ENCODE measurements at places on chromosomes 11 and 22. TPM values are rescaled to one million over a fixed set of nuclear protein-coding genes. Genes with fewer than 3 reads are reported as not detected.

Gene SNX32
- total RNA-seq: 1.6 TPM

Gene MS4A6A
- total RNA-seq: not detected

Gene MEI1
- not detected for total RNA-seq

Gene CELSR1
- total RNA-seq: 4.3 TPM

Gene MRGPRX4
- total RNA-seq: not detected

Gene MRPL11
- total RNA-seq: 40.0 TPM

Gene NXF1
- 27.8 TPM for total RNA-seq

Gene SLC3A2
- total RNA-seq: 174 TPM

Gene PTS
- 19.7 TPM for total RNA-seq

Gene UBQLN3
- total RNA-seq: not detected

GRCh38 chr22:45917146-45917545, 59.8 kb downstream of the WNT7B start:
- no peak for DNase-seq

- DNase-seq: peak; percentile 87
Observed at GRCh38 chr11:35780951-35781860, 118.6 kb downstream of the TRIM44 start.

GRCh38 chr11:20518323-20518834, 81.0 kb upstream of the SLC6A5 start:
- DNase-seq: no peak

- peak; percentile 36 for DNase-seq
Observed at GRCh38 chr11:36373016-36374010, 77.2 kb downstream of the PRR5L start.

DNA sequence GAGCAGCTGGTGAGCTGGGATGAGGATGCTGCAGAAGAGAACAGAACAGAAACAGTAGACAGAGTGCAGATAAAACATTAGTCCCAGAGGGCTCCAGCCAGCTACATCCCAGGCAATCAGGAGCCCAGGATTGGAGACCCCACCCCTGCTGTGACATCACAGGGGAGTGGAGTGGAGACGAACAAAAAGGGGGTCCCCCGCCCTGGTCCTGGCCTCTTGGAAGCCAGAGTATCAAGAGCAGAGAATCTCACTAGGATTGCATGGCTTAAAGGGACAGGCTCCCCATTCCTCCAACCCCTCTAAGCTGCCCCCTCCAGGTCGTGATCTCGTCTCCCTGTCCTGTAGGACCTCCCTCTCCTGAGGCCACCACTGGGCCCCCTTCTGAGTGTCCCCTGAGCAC, at the start of gene P2RX3:
TSS of gene P2RX3 (plus strand) at position 211 of the 400 bp plus-strand sequence. CDS start 199 bp downstream, outside the sequence.
- no peak for DNase-seq

DNA sequence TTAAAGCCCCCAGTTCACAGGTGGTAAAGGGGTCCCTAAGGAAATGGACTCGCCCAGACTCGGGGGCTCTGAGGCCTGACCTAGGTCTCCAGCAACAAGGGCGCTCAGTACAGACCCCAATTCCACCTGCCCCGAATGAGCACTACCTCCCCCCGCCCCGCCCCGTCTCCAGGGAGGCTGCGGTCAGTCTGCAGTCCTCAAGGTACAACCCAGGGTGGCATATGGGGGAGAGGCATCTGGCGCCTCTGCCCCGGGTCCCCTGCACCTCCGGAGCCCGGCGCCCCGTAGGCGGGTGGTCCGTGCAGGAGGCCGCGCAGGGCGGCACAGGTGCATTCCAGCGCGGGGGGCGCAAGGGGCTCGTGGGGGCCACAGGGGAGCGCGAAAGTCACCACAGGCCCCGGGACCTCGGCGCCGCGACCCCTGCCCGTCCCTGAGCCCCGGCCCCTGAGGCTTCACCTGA, 361 bp downstream of the CTSD start:
- DNase-seq: no peak

DNA sequence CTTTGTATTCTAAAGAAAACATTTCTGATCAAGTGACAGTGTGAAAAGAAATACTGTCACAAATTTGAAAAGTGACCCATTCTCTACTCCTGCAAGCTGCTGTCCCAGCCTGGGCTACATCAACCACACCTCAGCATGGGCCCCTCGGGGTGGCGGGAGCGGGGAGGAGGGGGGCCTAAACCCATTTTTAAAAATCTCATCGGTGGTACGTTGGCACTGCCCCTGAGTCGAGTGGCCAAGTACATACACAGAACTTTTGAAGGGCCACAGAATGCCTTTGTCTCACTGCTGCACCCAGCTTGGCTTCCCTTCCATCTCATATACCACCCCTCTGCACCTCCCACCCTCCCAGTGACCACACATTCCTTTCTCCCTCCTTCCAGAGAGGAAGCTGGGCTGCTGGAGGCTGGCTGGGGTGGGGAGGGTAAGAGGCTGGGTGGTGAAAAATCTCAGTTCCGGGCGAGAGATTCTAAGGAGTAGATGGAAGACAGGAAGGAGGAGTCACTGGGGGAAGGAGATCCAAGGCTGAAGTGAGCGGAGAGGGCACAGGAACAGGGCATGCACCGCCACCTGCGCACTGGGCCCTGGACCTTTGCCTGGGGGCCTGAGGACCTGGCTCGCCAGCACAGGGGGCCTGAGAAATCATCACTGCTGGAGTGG, 21.1 kb downstream of the FXYD6 start:
- no peak for DNase-seq

DNA sequence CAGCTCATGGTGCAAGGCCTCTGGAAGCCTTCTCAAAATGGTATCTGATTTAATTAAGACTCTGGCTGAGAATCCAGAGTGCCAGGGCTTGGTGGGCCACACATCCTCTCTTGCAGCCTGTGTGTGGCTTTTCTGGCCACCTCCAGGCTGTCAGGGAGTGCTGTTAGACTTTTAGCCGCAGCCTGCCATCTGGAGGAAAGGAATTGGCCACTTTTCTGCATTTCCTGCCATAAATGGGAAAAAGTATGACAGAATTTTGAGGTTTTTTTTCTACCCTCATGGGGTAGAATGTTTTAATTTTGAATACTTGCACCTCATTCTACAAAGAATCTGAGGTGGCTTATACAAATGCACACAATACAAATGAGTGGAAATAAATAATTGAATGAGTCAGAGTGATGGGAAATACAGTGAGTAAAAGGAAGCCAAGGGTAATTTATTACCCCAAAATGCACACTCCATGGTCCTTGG, 218.4 kb downstream of the ADAMTS15 start:
- peak; percentile 33 for DNase-seq

DNA sequence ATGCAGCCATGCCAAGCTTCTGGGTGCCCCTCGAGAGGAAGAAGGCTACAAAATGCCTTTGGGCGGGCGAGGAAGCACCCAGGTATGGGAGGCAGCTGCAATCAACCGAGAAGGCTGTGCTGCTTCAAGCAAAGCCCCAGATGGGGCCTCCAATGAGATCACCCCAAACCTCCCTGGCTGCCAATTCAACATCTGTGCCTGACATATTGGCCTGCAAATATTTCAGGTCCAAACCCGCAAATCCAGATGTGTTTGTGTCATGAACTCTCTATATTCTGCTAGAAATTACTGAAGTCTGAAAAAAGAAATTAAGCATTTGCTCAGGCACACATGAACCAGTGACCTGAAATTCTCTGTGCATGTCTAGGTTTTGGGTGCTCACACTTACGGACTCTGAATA, 78.8 kb upstream of the RCN1 start:
- no peak for DNase-seq

DNA sequence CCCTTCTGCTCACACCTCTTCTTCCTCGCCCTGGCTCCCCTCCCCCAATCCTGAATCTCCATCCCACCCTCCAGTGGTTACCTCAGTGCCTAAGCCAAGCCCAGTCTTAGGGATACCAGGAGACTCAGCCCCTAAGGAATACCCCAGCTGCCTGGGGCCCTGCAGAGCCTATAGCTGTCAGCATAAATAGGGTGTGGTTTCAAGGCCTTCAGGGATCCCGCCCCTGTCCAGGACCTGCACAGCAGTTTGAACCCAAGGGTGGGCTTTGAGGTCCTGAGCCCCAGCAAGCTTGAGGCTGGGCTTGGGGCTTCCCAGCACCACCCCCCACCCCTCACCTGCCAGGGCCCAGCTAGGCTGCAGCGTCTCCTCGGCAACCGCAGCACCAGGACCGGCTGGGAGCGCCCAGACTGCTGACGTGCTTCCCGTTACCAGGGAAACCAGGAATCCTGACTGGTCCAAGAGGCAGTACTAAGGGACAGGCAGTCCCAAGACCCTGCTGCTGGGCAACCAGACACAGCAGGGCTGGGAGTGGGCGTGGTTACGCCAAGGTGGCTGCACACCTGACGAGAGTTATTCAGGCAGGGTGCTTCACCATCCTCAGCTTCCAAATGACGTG, 13.7 kb downstream of the APBB1 start:
- no peak for DNase-seq

Data from fibroblast of the aortic adventitia (primary cell).